ENCODE measurements at places on chromosomes 3 and 15.

GRCh38 chr3:55484801-55485791, 2.0 kb downstream of the WNT5A start:
- no peaks in the 10 kb centered on the region for H3K36me3 ChIP-seq
- peak overlapping the region; percentile 83 for H3K27ac ChIP-seq
- peak overlapping the region; percentile 91 for H3K4me3 ChIP-seq
- DNase-seq, result peak; percentile 54

GRCh38 chr3:115999613-116000012, 376.3 kb downstream of the GAP43 start:
- no peaks in the 10 kb centered on the region for H3K27me3 ChIP-seq
- H3K27ac ChIP-seq, result no peak overlapping the region
- H3K4me3 ChIP-seq, result no peak overlapping the region
- no peak for DNase-seq
- H3K4me1 ChIP-seq, result no peaks in the 10 kb centered on the region

DNA sequence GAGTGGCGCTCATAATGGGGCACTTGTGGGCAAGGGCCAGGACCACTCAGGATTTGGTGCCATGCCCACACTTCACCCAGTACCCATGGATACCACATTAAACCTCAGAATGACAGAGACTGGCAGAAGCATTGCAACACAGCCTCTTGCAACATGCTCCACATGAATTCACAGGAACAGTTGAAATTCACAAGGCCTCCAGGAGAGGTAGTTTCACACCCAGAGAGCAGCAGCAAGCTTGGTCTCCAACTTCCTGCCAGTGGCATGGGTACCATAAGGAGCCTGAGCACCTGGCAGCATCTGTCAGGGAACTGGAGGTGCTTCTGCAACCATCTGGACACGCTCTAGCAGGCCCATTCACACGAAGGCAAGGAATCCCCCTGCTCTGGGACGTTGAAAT, 101.0 kb downstream of the OSBPL10 start:
- H3K4me3 ChIP-seq, result no peak overlapping the region
- no peaks in the 10 kb centered on the region for H3K27me3 ChIP-seq
- DNase-seq, result no peak

DNA sequence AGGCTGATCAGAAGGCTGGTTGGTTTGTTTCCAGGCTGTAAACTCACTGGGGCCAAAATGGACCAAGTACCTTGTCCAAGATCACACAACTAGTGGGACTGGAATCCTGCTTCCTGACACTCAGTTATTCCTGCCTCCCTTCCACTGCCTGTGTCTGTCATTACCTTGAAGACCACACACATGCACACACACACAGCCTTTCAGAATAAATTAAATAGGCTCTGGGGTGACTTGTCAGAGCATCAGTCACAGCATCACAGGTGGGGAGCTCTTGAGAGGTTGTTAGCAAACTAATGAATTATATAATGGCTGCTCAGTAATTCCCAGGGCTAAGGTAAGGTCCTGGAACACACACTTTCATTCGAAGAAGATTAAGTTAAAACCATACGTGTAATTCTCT, 231.8 kb downstream of the UACA start:
- H3K4me3 ChIP-seq, result no peak overlapping the region
- DNase-seq, result no peak
- H3K27me3 ChIP-seq, result no peaks in the 10 kb centered on the region
- H3K27ac ChIP-seq, result no peak overlapping the region

DNA sequence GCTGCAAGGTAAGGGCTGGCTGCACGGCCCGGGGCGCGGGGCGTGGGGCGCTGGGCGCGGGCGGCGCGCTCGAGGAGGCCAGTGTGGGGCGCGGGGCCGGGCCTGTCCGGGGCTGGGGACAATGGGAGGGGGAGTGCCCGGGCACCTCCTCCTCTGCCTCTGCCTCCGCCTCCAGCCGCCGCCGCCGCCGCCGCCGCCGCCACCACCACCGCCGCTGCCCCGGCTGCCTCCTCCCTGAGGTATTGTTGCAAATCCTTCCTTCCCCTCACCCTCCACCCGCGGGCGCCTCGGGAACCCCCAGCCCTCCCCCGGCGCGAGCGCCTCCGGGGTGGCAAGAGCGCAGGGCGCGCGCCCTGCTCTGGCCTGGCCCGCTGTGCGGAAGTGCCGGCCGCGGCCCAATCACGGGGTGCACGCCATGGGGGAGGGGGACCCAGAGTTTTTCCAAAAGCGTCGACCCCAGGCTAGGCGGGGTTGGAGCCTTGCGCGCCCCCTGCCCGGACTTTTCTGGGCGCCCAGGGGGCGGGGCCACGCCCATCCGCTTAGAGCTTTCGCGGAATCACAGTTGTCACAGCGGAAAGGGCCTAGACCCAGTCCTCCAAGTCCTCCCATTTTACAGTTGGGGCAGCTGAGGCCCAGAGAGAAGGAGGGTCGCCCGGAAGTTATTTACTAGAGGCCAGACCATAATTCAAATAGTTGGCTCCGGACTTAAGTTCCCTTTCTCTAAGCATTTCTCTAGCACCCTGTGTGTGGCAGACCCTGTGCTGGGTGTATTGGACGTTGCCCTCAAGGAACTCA, at the start of gene LPP:
LPP (plus strand) TSS at position 144 of the 795 bp plus-strand sequence. CDS start 251,964 bp downstream, outside the sequence.
- DNase-seq, result no peak
- no peaks in the 10 kb centered on the region for H3K27me3 ChIP-seq
- H3K27ac ChIP-seq, result peak within 1 kb of the TSS; percentile 98
- H3K36me3 ChIP-seq, result no peaks in the 10 kb centered on the region

GRCh38 chr15:39692356-39693327, 90.0 kb downstream of the FSIP1 start:
- H3K27me3 ChIP-seq, result no peaks in the 10 kb centered on the region
- no peak overlapping the region for H3K27ac ChIP-seq
- DNase-seq, result no peak
- peak overlapping the region; percentile 15 for H3K4me3 ChIP-seq
- H3K4me1 ChIP-seq, result no peaks in the 10 kb centered on the region
- no peaks in the 10 kb centered on the region for H3K36me3 ChIP-seq

GRCh38 chr3:155106119-155106518, 26.0 kb downstream of the MME start:
- DNase-seq, result no peak
- H3K36me3 ChIP-seq, result no peaks in the 10 kb centered on the region
- H3K27me3 ChIP-seq, result no peaks in the 10 kb centered on the region
- no peaks in the 10 kb centered on the region for H3K4me1 ChIP-seq

- no peaks in the 10 kb centered on the region for H3K4me1 ChIP-seq
- no peak for DNase-seq
- H3K27ac ChIP-seq, result peak overlapping the region; percentile 1
- H3K36me3 ChIP-seq, result no peaks in the 10 kb centered on the region
- no peaks in the 10 kb centered on the region for H3K27me3 ChIP-seq
Measured at GRCh38 chr15:63998489-63998888, 47.8 kb downstream of the DAPK2 start.

DNA sequence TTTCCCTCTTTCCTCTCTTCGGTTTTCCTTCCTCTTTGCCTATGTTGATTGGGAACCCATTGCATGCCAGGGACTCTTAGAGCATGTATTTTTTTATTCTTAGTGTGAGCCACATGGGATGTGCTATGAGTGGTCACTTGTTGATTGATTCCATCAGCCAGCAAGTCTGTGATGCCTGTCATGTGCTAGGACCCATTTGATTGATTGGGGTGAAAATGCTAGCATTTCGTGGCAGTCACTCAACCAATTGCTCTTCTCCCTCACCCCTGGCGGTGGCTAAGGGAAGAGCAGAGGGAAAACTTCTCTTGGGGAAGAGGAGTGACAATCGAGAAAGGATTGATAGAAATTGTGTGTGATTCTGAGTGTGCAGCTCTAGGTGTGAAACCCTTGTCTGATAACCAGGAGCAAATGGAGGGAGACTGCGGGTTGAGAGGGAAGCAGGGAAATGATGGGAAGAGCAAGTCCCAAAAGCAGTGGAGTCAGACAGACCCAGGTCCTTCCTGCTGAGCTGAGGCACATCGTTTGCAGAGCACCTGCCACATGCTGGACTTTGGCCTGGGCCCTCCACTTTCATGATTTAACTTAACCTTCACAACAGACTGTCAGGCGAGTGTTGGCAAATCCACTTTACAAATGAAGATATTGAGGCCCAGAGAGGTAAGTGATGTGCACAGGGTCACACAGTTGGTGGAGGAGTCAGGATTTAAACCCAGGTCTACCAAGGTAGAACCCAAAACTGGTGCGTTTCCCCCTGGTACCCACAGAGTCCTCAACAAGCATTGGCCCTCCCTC, 40.0 kb downstream of the SLC6A11 start:
- H3K27ac ChIP-seq, result no peak overlapping the region
- H3K36me3 ChIP-seq, result no peaks in the 10 kb centered on the region
- DNase-seq, result no peak
- H3K27me3 ChIP-seq, result no peaks in the 10 kb centered on the region
- H3K4me3 ChIP-seq, result no peak overlapping the region
- H3K4me1 ChIP-seq, result no peaks in the 10 kb centered on the region

DNA sequence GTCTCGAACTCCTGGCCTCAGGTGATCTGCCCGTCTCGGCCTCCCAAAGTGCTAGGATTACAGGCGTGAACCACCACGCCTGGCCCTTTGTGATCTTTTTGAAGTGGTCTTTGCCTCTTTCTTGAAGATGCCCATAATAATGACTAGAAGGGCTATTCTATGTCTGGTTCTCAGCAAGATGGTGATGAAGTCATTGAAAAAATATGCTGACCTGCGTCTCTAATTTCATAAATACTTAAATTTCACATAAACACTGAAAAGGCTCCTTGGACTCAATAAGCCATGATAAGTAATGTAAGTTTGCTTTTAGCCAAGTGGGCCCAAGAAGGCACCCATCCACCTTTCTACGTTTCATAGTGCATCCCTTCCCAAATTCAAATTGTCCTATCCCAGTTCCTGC, 775 bp upstream of the MAPK6 start:
- no peaks in the 10 kb centered on the region for H3K4me1 ChIP-seq
- H3K27ac ChIP-seq, result peak overlapping the region; percentile 97
- no peaks in the 10 kb centered on the region for H3K36me3 ChIP-seq
- peak overlapping the region; percentile 63 for H3K4me3 ChIP-seq
- no peaks in the 10 kb centered on the region for H3K27me3 ChIP-seq
- no peak for DNase-seq

- DNase-seq, result no peak
- H3K4me3 ChIP-seq, result no peak overlapping the region
- no peaks in the 10 kb centered on the region for H3K36me3 ChIP-seq
Measured at GRCh38 chr3:186264608-186265400, 97.2 kb downstream of the DGKG start.

DNA sequence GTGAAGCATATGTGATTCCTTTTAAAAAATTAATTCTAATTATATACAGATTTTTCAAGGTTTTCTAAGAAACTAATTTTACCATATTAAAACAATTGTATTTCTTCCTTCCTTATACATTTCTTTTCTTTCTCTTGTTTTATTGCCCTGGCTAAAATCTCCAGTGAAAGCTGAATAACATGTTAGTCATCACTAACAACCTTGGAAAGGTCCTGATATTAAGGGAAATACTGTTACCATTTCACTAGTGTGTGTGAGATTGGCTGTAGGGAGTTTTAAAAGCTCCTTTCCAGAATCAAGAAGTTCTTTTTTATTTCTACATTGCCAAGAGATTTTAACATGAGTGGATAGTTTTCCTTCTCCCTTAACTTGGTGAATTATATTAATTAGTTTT, 229.7 kb upstream of the EIF1B start:
- no peak overlapping the region for H3K27ac ChIP-seq
- H3K36me3 ChIP-seq, result no peaks in the 10 kb centered on the region
- H3K4me3 ChIP-seq, result no peak overlapping the region
- DNase-seq, result no peak

GRCh38 chr3:132804498-132804897, 82.3 kb upstream of the NPHP3 start:
- H3K27me3 ChIP-seq, result no peaks in the 10 kb centered on the region
- no peak overlapping the region for H3K4me3 ChIP-seq
- peak; percentile 63 for DNase-seq

DNA sequence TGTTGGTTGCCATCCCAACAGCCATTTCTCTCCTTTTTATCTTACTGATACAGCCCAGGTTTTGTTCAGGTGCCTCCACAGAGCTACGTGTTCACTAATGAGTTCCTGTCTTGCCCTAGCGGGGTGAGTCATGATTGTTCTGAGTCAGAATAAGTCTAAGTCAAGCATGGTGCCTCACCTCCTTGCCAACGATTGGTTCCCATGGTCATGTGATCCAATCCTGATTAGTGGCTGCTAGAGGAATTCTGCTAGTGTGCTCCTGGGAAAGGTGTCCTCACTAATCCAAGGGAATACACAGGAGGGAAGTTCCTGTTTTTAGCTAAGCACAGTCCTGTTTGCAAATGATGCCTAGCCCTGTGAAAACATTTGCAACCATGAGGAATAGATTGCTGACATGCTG, 99.8 kb downstream of the NSUN3 start:
- H3K27ac ChIP-seq, result no peak overlapping the region
- H3K36me3 ChIP-seq, result no peaks in the 10 kb centered on the region
- H3K4me1 ChIP-seq, result no peaks in the 10 kb centered on the region
- no peak for DNase-seq

DNA sequence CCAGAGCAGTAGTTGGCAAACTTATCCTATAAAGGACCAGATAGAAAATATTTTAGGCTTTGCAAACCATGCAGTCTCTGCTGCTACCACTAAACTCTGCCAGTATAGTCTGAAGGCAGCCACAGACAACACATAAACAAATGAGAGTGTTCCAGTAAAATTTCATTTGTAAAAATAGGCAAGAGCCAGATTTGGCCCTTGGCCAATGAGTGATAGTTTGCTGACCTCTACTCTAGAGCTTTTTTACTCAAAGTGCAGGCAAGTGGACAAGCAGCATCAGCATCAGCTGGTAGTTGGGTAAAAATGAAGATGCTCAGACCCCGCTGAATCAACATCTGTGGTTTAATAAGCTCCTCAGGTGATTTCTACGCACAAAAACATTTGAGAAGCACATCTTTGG, 269.8 kb downstream of the NTRK3 start:
- H3K36me3 ChIP-seq, result no peaks in the 10 kb centered on the region
- no peaks in the 10 kb centered on the region for H3K27me3 ChIP-seq
- no peak overlapping the region for H3K27ac ChIP-seq
- no peak overlapping the region for H3K4me3 ChIP-seq

GRCh38 chr3:125059488-125060245, 3.9 kb upstream of the HEG1 start:
- DNase-seq, result no peak
- H3K27me3 ChIP-seq, result no peaks in the 10 kb centered on the region
- H3K27ac ChIP-seq, result no peak overlapping the region
- H3K36me3 ChIP-seq, result no peaks in the 10 kb centered on the region
- H3K4me3 ChIP-seq, result no peak overlapping the region
- H3K4me1 ChIP-seq, result peaks cover 9% of the 10 kb centered on the region

DNA sequence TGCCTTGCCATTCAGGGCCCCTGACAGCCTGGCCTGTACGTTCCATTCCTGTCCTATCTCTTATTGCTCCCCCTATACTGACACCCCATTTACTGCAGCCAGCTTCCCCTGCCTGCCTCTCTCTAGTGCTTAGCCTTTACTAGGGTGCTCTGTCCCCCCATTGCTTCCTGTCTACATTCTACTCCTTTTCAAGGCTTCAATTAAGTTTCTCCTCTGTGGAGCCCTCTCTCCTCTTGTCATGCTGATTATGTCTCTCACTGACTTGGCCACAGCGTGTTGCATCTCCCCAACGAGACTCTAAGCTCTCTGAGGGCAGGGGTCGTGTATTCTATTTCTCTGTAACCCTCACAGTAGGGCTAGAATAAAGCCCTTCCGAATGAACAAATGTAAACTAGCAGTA, 185.2 kb downstream of the RPLP1 start:
- DNase-seq, result no peak
- no peak overlapping the region for H3K4me3 ChIP-seq
- no peaks in the 10 kb centered on the region for H3K4me1 ChIP-seq
- no peak overlapping the region for H3K27ac ChIP-seq
- no peaks in the 10 kb centered on the region for H3K36me3 ChIP-seq
- H3K27me3 ChIP-seq, result no peaks in the 10 kb centered on the region

Measured in breast epithelium (tissue), 4 donors.